ENCODE measurements at places on chromosomes 12 and 14.

DNA sequence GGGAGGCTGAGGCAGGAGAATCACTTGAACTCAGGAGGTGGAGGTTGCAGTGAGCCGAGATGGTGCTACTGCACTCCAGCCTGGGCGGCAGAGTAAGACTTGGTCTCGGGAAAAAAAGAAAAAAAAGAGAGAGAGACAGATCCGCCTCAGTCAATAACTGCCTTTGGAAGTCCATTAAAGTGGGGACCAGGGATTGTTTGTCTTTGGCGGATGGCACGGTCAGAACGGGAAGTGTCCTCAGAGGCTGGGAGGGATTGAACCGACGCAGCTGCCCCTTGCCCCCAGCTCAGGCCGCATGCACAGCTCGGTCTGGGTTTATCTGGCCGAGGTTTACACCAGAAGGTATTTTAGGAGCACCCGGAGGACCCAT, 54.4 kb downstream of the TESC start:
- no peak for DNase-seq

- no peak for DNase-seq
Observed at GRCh38 chr14:100828031-100828769, 2.3 kb downstream of the MEG3 start.

- DNase-seq = no peak
Observed at GRCh38 chr12:65640489-65640901, 183.8 kb upstream of the HMGA2 start.

DNA sequence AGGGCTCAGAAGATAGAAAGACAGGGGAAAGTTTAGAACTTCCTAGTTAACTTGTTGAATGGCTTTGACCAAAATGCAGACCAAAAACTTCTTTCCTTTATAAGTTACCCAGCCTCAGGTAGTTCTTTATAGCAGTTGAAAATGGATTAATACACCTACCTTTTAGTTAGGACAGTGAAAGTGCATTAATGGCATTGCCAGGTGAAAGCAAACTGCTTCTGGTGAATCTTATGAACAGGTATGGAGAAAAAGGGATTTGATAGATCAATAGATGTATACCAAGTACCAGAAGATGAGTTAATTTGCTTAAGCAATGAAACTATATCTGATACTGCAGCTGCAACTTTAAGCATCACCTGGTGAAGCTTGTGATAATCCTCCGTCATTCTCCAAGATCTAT, 14.2 kb upstream of the STYK1 start:
- DNase-seq = no peak

GRCh38 chr12:67916266-67916970, 72.8 kb upstream of the IFNG-AS1 start:
- no peak for DNase-seq

DNA sequence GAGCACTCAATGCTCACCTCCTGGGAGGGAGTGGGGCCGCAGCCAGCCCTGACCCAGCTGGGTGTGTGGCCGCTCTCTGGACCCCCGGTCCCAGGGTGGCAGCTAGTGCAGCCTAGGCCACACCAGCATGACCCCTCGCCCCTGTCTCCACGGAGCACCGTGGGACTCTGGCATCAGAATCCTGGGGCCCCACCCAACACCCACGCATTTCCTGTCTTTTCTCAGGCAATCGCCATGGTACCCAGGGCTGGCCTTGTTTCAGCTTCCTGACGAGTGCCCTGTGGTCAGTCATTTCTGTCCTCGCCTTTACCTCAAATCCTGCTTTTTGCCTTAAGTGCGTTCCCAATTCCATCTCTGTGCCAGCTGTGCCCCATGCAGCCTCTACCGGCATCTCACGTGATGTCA, 15.9 kb downstream of the PACS2 start:
- no peak for DNase-seq

DNA sequence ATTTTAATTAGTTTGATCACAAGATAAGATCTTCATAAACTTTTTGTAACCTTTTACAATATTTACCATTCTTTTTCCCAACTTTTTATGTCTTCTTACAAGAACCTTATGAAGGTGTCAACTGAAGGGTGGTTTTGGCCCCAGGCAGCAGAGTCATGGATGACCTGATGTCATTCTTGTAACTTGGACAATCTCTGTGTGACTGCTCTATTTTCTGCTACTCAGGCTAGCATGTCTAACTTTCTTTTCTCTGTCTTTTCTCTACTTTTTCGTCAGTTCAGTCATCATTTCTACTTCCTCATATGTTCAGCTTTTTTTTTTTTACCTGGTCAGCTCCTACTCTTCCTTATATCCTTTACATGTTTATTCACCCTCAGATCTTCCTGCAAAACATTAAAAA, 150.7 kb upstream of the PTPRQ start:
- no peak for DNase-seq

- no peak for DNase-seq
Observed at GRCh38 chr12:113601656-113602263, 130.1 kb upstream of the LHX5 start.

GRCh38 chr12:50579757-50580267, 75.0 kb downstream of the DIP2B start:
- no peak for DNase-seq

GRCh38 chr12:45559537-45559936, 170.0 kb upstream of the ARID2 start:
- no peak for DNase-seq

Data from stimulated activated naive CD8-positive, alpha-beta T cell treated with anti-CD3 and anti-CD28 coated beads, Interleukin-15, amount 100 ng/mL, for 72 hours (primary cell).